Osteoblast (primary cell): ENCODE measurements at places on chromosomes 2 and 18.
A peak's percentile ranks its signal among the peaks of the same experiment; 100 is the strongest.

DNA sequence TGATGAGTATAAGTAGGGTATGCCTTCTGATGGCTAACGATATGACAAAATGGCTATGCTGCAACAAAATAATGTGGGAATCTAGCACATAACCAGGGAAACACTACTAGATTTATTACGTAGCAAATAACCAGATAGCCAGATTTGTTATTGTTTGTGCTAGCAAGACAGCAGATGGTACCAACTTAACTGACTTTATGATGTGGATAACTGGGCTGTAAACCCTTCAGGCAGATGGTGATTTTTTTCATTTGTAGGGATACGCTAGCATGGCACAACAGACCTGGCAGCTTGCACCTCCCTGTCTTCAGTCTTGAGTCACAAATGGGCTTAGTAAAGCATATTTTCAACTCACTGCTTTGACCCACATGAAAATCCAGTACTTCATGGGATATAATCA, 48.7 kb downstream of the PRELID3A start:
- no peak for DNase-seq

- no peak for DNase-seq
These were observed 199.1 kb upstream of the CHAC2 start for GRCh38 chr2:53568469-53568868.

GRCh38 chr2:131026919-131027318, 66.3 kb downstream of the FAM168B start:
- DNase-seq = peak; percentile 31

- peak; percentile 88 for DNase-seq
These were observed 109.8 kb upstream of the FZD5 start for GRCh38 chr2:207879536-207879935.
